Ecto neural progenitor cell (in vitro differentiated cells): ENCODE measurements at places on chromosomes 3 and 15.

- DNase-seq = no peak
Observed at GRCh38 chr3:194103983-194104751, 31.8 kb upstream of the HES1 start.

- DNase-seq = no peak
Observed at GRCh38 chr15:60076045-60076444, 71.9 kb downstream of the FOXB1 start.

GRCh38 chr3:28777806-28778475, 429.3 kb upstream of the AZI2 start:
- no peak for DNase-seq

DNA sequence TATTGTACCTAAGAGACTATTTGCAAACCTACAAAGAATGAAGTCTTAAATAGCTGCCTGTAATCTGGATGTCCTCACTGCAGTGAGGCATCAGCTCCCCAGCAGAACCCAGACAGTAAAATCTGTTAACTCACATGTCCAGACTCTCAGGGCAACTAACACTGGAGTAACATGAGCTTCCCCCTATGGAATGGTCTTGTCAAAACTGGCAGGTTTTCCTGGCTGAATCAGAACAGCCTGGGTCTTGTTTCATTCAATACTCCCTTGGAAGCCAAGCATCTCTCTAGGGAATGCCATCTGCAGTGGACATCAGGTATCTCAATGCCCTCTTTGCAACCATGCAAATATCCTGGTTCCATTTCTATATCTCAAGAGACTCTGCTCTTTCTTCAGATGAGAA, 24.4 kb downstream of the PTPN9 start:
- no peak for DNase-seq

DNA sequence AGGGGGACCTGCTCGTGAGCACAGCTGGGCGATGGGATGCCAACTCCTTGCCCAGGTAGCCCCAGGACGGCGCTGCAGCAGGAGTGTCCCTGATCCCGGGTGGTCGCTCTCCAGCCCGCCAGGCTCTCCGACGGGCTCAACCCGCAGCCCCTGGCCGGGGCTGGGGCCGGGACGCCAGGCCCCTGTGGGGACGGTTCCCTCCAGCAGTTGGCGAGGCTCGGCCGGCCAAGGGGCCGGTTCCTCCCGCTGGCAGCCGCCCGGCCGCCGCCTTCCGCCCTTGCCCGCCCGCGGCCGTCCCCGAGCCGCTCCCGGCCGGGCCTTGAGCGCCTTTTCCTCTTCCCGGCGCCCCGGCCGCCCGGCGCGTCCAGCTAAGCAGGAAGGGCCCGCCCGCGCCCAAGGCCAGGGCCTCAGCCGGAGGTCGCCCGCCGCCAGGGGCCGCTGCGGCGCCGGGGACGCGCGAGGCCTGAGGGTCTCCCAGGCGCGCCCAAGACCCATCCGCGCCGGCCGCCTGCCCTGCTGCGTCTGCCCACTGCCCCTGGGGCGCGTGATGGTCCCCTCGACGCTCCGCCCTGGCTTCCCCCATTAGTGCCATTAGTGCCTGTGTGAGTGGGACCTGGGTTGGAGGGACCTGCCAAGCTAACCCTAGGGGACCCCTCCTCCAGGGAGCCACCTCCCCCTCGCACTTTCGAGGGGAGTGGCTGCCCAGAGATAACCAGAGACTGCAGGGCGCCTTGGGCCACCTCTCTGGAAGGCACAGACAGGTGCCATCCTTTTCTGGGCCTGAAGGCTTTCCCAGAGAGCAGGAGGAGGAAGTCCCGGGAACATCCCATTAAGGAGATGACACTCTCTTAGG, 106.4 kb downstream of the FBLN2 start:
- peak; percentile 86 for DNase-seq

DNA sequence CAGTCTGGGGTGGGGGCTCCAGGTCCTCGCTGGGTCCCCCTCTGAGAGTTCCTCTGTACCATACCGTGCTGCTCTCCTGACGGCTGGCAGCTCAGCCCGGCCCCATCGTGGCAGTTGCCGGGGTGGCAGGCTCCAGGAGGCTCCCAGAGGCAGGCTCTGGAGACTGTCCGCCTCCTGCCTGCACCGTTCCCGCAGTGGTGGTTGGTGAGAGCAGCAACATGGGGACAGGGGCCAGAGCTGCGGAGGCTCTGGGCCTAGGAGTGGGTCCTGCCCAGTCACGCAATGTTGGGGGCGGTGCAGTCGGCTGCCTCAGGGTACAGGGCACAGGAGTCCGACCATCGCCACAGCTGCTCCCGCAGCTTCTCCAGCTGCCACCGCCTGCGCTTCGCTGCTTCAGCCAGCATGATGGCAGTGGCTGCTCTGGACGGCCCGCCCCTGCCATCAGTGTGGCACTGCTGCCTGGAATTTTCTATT, 492.7 kb downstream of the AGBL1 start:
- no peak for DNase-seq

DNA sequence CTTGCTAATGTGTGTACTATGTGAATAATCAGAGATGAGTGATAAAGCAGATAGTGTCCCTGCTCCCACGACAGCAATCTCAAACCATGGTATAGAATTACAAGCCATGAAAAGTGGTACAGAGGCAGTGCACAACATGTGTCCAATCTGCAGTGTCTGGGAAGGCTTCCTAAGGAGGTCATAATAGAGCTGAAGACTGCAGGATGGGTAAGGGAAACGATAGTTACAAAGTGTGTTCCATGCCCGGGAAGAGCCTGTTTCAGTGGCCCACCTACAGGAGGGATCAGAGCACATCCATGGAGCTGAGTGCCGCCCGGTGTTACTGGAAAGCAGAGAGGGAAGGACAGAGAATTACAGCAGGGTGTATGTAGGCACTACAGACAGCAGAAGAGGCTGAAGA, 48.9 kb downstream of the PAK2 start:
- DNase-seq = no peak

- DNase-seq = no peak
Observed at GRCh38 chr3:49699281-49699979, 10.1 kb downstream of the RNF123 start.

DNA sequence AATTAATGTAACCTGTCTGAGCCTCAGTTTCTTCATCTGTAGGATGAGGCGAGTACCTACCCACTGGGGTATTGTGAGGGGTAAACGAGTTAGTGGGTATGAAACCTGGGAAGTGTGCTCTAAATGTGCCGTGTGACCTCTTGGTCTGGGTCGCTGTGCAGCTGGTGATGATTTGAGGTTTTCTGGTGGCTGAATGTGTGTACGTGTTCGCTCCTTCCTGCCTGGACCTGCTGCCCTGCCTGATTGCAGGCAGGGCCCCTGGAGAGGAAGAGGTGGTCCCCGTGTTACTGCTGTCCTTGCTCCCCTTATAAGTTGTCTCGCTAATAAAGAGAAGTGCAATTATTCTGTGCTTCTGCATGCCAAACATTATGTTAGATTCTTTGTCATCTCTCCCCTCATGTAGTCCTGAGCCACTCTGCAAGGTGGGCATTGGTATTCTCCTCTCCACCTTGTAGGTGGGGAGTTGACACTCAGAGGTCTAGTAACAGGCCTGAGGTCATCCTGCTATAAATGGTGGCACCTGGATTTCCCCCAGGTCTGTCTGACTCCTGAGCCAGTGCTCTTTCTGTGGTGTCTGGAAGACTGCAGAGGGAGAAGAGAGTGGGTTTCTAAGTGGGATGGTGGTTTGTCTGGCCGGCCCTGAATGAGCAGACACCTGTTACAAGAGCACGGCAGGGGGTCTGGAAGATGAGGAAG, 15.7 kb downstream of the PDIA5 start:
- DNase-seq = no peak

DNA sequence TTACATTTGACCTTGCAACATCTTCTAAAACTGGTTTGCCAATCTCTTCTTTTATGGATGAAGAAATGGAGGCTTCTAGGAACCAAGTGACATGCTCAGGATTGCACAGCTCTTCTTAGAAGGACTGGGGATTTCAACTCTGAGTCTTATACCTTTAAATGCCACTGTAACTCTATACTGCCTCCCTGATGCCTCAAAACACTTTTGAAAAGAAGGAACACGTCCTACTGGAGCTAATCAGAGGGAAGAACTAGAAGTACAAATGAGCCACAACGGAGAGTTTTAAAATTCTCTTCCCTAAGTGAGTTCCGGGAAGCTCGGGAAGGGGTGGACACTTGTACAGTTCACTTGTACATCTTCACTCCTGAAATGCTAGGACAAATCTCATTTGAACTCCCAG, 949 bp upstream of the MITF start:
- no peak for DNase-seq

GRCh38 chr3:194540274-194540905, 53.6 kb upstream of the ATP13A3 start:
- DNase-seq = no peak

- no peak for DNase-seq
Observed at GRCh38 chr3:97910931-97911351, 61.3 kb downstream of the RIOX2 start.

DNA sequence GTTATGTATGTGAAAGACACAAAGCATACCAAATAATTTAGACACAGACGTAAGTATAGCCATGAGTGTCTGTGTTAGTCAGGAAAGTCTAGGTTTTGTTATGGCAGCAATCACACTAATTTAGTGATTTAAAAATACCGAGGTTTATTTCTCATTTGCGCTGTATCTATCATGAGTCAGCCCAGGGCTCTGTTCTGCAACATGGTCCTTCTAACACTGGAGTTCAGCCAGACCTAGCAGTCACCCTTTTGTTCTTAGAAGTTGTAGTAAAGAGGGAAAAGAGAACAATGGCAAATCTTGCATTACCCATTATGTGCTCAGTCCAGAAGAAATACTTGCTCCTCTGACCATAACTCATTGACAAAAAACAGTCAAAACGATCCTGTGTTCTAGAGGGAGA, 311.5 kb downstream of the NLGN1 start:
- no peak for DNase-seq

DNA sequence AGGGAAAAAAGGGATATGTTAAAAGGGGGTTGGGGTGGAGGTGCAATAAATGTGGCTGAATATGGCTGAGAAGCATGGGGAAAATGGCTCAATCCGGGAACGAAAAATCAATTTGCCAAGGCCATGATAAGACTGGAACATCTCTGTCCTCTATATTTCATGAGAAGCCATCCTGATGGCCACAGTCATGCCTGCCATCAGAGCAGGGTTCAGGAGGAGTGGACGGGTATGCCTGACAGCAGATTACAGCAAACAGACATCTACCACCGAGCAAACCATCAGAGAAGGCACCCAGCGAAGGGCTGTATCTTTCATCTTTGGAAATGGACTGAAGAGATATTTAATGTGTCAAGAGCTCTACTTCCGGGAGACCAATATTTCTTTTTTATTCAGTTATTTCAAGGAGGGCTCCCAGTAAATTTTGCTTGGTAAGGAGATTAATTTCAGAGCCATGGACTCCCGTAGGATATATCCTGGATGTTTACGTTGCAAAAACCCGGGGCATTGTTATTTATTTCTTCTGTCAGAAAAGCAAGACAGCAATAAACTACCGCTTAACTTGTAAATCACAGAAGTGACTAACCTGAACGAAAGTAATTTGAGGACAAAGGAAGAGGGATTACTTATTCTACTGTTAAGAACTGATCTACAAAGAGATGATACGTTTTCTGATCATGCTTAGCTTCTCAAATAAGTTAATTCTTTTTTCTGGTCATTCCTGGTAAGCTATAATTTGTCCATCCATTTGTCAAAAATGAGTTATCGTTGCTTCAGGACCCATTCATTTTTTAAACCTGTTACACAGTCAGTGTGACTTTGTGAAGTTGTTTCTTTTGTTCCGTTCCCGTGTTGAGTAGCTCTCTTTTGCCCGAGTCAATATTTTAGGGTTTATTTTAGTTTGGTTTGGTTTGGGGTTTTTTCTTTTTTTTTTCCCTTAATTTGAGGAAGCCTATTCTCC, 80.6 kb upstream of the CHD2 start:
- no peak for DNase-seq

DNA sequence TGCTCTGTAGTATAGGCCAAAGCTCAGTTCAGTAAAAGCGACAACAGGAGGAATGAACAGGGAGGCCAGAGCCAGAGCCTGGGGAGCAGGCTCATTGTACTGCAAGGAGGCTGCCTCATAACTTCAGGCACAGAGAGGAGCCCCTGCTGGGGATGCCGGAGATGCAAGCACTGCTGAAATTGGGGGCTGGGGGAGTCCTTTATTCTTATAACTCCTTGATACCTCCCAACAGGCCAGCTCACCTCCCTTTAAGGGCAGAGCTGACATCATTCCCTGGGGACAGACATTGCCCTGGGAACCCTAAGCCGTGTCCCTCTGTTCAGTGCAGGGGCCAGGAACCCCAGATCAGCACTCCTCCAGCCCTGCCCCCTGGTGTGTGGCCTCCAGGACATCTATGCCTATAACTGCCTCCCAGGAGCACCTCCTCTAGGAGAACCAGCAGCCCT, 83.8 kb upstream of the MRPS22 start:
- peak; percentile 34 for DNase-seq

DNA sequence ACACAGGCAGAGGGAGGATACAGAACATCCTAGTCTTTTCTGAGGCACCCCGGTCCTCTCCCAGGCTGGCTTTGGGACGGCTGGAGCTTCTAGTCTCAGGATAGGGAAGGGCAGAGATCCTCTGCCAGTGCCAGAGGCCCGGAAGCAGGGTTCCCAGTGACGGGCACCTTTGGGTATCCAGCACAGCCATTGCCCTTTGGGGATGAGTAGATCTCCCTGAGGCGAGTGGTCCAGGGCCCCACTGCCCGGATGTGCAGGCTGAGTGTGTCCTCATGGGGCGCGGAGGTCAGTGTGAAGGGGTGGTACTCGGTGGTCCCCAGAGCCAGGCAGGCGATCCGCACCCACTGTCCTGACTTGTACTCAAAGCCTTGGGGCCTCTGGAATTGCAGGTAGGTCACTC, 18.3 kb downstream of the DUOX2 start:
- DNase-seq = no peak

DNA sequence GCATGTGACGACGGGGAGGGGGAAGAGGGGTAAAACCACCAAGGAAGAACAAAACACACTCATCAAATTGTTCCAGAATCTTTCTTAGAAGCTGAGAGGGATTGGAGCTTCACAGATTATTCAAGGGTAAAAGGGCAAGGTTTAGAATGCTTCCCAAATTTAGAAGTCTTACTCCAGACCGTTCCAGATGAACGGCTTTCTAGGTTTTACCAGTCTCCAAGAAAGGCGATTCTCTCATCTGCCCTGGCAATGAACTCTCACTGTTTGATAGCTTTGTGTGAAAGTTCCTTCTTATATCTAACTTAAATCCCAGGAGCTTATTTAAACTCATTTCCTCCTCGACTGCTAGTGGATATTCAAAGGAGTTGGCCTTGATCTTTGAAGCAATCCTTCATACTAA, 124.3 kb upstream of the PRICKLE2 start:
- DNase-seq = no peak

GRCh38 chr15:25378501-25378901, 60.3 kb downstream of the UBE3A start:
- no peak for DNase-seq

GRCh38 chr3:194482196-194482593, 4.6 kb downstream of the ATP13A3 start:
- no peak for DNase-seq
